Stimulated activated CD8-positive, alpha-beta memory T cell treated with anti-CD3 and anti-CD28 coated beads, Interleukin-15, amount 100 ng/mL, for 24 hours (primary cell): ENCODE measurements at places on chromosomes 6 and 20.

DNA sequence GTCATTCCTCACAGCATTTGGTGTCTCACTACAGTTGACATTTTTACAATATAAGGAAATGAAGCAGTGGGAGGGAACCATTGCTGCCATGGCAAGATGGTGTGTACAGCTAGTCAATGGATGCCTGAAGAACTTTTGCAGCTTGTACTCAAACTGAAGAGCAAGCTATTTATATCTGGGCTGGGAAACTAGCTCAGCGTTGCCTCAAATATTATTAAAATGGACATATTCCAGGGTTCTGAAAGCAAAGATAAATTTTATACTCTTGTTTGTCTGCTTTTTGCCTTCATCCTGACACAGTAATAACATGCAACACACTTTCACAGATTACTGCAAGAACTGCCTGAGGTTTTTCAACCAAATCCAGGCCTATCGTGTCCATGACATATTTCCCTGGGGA, 156.4 kb upstream of the COL21A1 start:
- DNase-seq, result no peak

GRCh38 chr6:100099189-100100074, 105.4 kb upstream of the MCHR2 start:
- no peak for DNase-seq

DNA sequence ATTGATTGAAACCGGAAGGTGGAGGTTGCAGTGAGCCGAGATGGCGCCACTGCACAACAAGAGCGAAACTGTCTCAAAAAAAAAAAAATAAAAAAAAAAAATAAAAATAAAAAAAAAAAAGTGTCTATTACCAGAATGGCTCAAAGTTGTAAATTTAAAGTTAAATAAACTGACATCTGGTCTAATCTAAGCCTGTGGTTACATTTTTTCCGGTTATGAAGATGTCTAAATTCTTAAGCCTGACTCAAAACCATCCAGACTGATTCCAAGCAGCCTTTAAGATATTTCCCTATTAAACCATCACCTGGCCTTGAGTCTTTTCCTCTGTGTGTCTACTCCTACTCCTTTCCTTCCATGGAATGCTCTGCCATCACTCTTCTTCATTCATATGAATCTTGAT, 371.7 kb upstream of the RUNX2 start:
- DNase-seq, result no peak

- no peak for DNase-seq
These were observed 62.4 kb upstream of the GMDS start for GRCh38 chr6:2307799-2308198.

DNA sequence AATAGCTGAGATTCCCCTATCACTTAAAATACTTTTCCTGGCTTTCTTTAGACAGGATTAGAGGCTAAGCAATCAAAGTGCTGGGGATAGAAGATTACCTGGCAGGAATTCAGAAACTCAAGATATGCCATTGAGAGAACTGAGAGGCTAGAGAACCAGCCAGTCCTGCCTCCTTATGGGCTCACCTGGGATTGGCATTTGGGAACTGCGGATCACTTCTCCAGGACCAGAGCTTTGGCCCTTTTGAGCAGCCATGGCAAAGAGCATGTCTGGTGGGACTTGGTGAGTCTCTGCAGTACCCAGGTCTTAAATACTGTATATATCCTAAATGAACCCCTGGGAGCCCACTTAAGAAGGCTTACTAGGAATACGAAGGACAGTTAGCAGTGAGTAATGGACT, 399.1 kb downstream of the BTBD3 start:
- DNase-seq, result no peak

DNA sequence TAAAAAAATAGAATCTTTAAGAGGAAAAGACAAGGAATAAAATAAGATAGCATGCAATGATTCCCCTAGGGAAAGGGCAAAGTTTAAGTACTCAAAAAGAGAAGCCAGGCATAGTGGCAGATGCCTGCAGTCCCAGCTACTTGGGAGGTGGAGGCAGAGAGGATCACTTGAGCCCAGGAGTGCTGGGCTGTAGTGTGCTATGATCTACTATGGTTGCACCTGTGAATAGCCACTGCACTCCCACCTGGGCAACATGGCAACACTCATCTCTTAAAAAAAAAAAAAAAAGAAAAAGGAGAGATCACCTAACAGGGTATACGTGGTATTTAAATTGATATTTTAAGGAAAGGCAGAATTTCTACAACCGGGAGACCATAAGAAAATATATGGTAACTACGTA, 16.0 kb downstream of the EPHA7 start:
- no peak for DNase-seq
